Sciatic nerve (tissue), 2 donors: ENCODE measurements at places on chromosomes 2 and 18.
A peak's percentile ranks its signal among the peaks of the same experiment; 100 is the strongest.

DNA sequence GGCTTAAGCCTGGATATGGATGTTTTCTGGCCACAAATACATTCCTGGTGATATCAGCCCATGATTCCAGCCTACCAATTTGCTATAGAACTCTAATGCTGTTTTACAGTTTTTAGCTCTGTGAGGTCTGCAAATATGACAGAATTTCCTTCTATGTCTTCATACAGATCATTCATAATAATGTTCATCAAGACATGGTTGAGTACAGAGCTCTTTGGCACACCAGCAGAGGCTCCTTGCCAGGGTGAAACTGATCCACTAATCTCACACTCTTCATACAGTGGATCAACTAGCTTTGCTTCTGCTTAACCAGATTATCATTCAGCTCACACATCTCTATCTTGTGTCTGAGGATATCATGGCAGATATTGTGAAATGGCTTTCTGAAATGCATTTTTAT lies 672.1 kb downstream of the STK39 start:
- DNase-seq, result no peak

DNA sequence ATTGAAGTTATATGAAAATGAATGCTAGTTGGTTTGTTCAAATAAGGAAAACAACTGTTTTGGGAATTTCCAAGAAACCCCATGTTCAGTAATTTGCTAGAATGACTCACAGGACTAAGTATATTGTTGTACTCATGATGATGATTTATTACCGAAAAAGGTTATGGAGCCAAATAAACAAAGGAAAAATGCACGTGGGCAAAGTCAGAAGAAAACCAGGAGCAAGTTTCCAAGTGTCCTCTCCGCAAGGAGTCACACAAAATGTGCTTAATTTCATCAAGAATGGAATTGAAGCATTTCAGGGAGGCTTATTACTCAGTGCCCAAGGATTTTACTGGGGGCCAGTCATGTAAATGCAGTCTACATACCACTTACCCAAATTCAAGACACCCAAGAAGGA lies 1652.4 kb upstream of the TMEFF2 start:
- no peak for DNase-seq

GRCh38 chr2:241703032-241703604 lies 1.3 kb downstream of the ING5 start:
- no peak for DNase-seq

DNA sequence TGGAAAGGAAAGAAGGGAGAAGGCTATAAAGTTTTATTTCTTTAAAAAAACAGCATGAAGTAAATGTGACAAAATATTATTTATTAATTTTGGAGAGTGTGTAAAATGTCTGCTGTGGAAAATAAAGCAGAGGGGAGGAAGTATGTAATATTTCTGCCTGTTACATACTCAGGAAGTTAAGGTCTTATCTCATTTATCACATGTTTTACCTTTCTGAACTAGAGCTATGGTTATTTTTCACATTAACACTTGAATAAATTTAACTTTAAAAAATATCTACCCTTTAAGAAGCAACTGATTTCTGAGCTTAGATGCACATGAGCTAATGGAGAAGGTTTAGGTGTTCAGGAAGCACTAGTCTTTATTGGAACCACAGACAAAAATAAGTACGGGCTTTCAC lies 148.3 kb downstream of the GRB14 start:
- no peak for DNase-seq

DNA sequence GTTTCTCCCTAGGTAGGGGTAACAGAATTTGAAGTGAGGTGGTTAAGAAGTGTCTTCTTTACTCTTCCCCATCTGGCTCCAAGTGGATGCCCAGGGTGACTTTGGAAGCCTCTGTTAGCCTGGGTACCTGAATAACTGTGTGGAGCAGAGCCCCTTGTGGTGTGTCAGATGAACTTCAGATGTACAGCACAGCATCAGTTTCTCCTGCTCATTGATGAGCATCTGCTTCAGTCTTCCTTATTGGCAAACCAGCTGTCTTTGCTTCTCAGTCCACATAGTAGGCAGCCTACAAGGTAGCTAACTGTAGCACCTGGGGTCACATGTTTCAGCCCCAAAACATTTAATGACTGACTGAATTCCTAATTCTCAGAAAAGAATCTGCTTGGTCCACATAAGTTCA lies 56.2 kb upstream of the ATP8B1 start:
- DNase-seq, result no peak

DNA sequence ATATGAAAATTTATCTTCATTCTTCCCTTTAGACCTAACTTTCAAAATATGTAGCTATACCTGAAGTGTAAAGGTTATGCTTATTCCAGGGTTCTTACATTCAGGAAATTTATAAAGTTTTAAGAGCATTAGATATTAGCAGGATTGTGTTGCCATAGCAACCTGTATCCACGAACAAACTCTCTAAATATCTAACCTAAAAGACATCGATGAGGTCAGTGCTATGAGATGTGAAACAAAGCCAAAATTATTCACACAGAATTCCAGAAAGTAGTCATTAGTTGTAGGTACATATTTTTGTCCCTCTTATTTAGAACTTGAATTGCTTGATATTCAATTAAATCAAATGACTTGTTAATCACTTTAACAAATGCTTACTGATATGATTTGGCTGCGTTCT lies 705.3 kb downstream of the SOCS6 start:
- DNase-seq, result no peak

DNA sequence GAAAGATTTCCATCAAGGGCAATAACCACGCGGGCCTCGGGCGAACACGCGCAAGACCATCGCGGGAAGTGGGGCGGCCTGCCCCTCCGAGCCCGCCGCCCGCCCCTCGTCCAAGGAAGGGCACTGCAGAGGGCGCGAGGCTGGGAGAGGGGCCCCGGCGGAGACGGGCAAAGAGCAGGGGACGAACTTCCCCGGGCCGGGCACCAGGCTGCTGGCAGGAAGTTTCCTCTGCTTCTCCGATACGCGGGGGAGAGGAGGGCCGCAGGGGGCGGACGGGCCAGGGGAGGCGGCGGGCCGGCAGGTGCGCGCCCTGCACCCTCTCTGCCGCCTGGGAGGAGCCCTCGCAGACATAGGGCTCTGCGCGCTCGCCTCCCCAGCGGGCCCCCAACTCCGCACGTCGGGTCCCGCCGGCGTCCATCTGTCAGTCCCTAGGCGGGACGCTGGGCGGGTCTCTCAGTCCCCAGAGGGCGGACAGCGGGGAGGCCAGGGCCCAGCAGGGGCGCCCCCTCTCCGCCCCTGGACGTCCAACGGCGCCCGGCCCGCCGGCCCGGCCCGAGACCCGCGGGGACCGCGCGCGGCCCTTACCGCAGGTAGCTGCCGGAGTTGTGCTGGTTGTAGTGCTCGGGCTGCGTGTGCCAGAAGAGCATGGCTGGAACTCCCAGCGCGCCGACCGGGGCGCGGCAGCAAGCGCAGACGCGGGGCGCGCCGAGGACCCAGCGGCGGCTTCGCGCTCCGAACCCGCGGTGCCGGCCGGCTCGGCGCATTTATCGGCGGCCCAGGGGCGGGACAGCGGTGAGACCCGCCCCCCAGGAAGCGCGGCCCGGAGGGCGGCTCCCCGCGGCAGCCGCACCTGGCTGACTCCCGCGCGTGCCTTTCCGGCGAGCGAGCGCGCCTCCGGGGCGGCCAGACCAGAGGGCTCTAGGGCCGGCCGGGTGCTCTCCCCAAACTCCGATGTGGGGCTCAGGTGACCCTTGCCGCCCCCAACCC lies at the start of gene TFCP2L1:
TFCP2L1 (minus strand) TSS at position 740 of the 987 bp plus-strand sequence; CDS start at position 647, 93 bp downstream.
- no peak for DNase-seq

- DNase-seq, result no peak
Observed at GRCh38 chr18:5678779-5679406, 135.1 kb upstream of the EPB41L3 start.

DNA sequence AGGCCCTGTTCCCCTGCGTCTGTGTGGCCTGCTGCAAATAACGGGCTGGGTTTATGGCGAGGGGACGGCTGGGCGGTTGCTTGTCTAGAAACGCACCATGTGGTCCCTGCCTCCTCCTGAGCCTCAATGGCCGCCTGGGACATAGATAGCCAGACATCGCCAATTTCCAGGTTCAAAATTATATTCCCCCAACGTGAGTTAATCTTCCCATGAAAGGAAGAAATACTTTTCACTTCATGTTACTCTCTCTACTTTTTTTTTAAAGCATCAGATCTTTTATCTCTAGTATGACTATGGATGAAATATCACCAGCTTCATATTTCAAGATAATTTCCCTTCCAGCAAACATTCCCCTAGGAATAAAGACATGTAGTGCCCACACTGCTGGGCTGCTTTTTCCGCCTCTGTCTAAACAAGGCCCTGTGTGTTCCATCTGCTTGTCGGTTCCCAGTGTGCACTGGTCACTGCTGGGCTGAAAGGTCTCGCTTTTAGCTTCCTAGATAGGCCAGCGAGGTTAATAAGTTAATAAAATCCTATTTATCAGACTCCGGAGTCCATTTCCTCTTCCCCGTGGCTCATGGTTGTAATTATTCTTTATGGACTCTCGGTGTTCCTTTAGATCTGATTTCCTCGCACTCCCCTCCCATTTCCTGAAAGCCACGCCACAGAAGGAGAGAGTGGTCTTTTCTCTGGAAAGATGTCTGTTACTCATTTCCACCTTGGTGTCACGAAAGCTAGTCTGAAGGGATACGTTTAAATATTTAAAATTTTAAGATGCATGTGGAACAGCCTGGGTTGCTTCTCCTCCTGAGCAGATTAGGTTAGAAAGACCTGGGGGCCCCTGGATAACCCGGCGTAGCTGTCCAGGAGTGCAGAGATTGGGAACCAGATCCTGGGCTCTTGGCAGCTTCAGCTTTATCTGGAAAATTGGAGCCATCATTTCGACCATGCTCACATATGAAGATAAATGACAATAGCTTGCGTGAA lies 196.6 kb upstream of the COPS8 start:
- no peak for DNase-seq

DNA sequence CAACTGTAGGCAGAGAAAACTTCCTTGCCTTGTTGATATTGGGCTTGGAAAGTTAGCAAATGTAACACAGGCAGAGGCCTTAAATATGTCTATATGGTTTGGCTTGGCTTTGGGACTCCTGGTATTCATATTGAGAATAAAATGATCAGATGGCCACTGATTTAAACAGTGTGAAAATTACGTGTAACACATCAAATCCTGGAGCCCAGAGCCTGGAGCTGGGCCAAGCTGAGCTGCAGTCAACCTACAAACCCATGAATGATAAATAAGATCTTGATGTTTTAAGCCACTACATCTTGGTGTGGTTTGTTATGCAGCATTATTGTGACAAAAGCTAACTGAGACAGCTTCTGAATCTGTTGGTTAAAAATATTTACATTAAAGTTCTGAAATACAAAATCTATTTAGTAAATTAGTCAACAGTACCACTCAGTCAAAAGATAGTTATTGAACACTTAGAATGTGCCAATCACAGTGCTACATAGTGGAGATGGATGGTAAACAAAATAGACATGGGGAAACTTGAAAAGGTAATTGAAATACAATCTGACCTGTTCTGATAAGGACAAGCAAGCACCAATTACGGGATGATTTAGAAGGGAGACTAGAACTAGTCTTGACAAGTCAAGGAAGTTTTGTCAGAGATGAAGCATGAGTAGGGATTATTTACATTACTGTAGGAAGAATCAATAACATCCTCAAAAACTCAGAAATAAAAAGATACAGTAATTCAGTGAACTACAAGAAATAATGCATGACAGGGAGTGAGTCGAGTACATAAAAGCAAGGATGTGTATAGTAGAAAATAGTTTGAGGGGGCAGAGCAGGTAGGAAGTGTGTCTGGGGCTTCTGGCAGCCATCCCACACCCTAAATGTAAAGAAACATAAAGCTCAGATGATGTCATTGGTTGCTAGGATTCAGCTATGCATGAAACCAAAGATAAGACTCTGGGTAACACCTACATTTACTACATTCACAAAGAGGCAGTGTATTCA lies 157.7 kb downstream of the HNMT start:
- DNase-seq, result no peak

- DNase-seq, result no peak
Observed at GRCh38 chr2:39266139-39266805, 22.5 kb upstream of the CDKL4 start.

DNA sequence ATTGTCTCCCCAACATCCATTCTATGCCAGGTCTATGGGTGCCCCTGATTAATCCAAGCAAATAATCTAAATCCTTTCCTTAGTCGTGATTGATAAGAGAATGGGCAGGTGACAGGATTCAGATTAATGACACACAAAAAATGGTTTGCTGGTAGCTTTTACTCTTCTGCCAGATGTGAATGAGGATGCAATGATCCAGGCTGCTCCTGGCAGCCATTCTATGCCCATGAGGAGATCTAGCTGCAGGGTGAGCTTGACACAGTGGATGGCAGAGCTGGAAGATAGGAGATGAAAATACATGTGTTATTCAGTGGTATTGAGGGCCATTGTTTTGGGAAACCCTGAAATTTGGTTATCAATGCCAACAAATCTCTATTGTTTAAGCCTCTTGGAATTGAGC lies 69.7 kb downstream of the ACYP2 start:
- no peak for DNase-seq

- no peak for DNase-seq
Observed at GRCh38 chr2:198641161-198641560, 816.6 kb downstream of the SATB2 start.

DNA sequence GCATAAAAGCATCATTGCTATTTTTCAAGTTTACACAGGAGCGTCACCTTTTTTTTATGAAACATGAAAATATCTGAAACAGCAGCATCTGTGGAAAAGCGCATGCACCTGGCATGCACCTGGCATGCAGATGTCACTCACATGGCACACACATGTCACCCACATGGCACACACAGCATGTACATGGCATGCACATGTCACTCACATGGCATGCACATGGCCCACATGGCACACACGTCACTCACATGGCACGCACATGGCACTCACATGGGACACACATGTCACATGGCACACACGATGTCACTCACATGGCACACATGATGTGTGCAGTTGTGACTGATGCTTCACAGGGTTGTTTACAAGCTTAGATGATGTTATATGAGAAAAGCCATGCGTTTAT lies 188.0 kb downstream of the ZNF407 start:
- no peak for DNase-seq

- no peak for DNase-seq
Observed at GRCh38 chr18:29164020-29164706, 987.2 kb upstream of the CDH2 start.

DNA sequence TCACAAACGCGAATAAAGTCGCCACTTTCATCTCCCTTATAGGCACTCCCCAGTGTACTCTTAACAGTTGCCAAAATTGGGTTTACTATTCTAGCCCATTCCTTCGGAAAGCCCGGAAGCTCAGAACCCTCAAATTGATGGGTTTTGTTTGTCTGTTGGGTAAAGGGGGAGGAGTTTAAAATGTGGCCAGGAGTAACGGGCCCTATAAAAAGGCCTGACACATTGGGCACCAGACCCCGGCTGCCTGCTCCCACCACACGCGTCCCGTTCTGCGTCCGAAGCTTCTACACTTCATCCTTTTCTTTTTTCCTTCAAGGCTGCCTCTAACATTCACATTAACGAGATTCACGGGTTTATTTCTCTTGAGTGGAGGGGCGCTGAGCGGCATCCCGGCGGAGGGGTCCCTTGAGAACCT lies 837 bp downstream of the NHEJ1 start:
- no peak for DNase-seq

DNA sequence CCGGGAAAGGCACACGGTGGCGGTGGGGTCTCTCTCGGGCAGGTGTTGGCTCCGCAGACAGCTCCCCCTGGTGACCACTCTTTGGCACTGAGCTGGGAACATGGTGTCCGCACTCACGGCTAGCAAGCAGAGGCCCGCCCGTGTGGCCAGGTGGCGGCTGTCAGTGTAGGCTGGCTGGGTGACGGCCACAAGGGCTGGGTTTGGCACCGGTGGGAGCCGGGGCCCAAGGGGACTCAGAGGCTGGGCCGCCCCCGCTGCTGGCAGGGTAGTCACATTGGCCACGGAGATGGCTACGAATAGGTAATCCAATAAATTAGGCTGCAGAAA lies 1071.7 kb downstream of the RPIA start:
- peak; percentile 57 for DNase-seq
